ENCODE measurements at places on chromosomes 16 and 17.

- no peaks in the 10 kb centered on the region for H3K27me3 ChIP-seq
- no peak overlapping the region for H3K4me3 ChIP-seq
- DNase-seq = no peak
Measured at GRCh38 chr17:29733166-29733565, 110.5 kb upstream of the CORO6 start.

- no peak overlapping the region for H3K4me3 ChIP-seq
- H3K4me1 ChIP-seq = no peaks in the 10 kb centered on the region
Measured at GRCh38 chr17:81794509-81794908, 9.4 kb upstream of the GCGR start.

- no peak overlapping the region for H3K4me3 ChIP-seq
- DNase-seq = peak; percentile 61
- H3K27me3 ChIP-seq = peaks cover 24% of the 10 kb centered on the region
Measured at GRCh38 chr17:61463316-61464129, 11.3 kb downstream of the TBX4 start.

DNA sequence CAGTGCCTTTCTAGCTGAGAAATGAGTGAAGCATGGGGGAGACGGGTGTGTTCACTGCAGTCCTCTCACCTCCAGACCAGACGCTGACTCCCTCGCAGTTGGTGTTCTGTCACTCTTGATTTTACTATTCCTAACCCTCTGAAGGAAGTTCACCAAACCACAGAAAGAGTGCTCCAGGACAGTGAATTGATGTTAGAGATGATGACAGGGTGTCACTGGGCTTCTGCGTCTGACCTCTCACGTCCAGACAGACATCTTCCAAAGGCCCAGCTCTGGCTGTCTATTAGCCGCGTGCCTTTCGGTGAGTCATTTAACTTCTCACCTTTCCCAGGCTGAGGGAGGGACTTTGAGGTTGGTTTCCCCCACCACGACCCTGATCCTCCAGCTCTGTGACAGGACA lies 8.2 kb downstream of the CRAMP1 start:
- no peak overlapping the region for H3K27ac ChIP-seq
- H3K27me3 ChIP-seq = no peaks in the 10 kb centered on the region
- H3K36me3 ChIP-seq = peaks cover 55% of the 10 kb centered on the region

DNA sequence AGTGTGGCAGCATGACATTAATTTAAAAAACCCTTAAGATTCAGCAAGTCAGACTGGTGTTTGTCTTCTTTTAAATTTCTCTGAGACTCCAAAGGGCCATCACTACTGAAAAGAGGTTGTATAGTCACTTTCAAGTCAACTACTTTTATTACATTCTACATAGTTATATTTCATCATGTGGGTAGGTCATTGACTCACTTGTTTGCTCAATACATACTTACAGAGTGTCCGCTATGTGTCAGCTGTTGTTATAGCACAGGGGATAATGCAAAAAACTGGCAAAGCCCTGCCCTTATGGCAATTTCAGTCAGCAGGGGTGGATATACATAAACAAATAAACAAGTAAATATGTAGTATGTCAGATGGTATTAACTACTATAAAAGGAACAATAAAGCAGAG lies 2.5 kb upstream of the MYH4 start:
- H3K36me3 ChIP-seq = no peaks in the 10 kb centered on the region
- no peak overlapping the region for H3K27ac ChIP-seq
- no peak for DNase-seq
- no peaks in the 10 kb centered on the region for H3K4me1 ChIP-seq
- H3K4me3 ChIP-seq = no peak overlapping the region
- no peaks in the 10 kb centered on the region for H3K27me3 ChIP-seq

DNA sequence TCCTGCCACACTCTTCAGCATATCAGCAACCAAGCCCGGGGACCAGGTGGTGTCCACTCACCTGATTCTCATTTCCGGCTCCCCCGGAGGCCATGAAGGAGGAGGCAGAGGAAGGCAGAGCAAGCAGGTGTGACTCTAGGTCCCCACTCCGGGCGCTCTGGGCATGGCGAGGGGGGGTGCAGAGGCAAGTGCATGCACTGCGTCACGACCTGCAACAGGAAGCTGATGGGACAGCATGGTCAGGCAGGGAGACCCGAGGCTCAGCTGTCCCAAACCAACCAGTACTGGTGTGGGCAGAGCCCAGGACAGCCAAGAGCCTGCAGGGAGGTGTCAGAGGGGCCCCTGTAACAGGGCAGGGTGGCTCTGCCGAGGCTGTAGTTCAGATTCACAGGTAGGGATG lies 2.1 kb upstream of the ENGASE start:
- DNase-seq = peak; percentile 65
- peaks cover 4% of the 10 kb centered on the region for H3K27me3 ChIP-seq
- no peak overlapping the region for H3K4me3 ChIP-seq
- peaks cover 6% of the 10 kb centered on the region for H3K4me1 ChIP-seq
- H3K36me3 ChIP-seq = no peaks in the 10 kb centered on the region

- DNase-seq = no peak
- H3K4me1 ChIP-seq = no peaks in the 10 kb centered on the region
- H3K36me3 ChIP-seq = no peaks in the 10 kb centered on the region
- no peak overlapping the region for H3K4me3 ChIP-seq
- H3K27me3 ChIP-seq = no peaks in the 10 kb centered on the region
- no peak overlapping the region for H3K27ac ChIP-seq
Measured at GRCh38 chr16:48956620-48957019, 325.0 kb downstream of the CBLN1 start.

DNA sequence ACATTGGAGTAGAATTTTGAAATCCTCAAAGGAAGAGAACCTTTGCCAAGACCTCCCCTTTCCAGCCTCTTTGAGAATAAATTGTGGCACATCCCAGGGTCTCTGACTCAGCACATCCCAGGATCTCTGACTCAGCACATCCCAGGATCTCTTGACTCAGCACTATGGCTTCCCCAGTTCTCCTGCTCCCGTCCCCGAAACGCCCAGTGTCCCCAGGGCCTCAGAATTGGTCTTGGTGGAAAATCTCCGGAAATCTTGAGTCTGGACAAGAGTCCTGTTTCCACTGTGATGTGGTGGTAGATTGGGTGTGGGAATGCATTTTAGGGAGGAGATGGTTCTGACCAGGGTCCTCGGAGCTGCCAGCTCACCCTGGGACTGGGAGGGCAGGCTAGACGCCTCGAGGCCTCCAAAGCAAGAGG lies 19.2 kb downstream of the PLXDC1 start:
- H3K4me3 ChIP-seq = peak overlapping the region; percentile 43
- peaks cover 18% of the 10 kb centered on the region for H3K4me1 ChIP-seq
- H3K27ac ChIP-seq = peak overlapping the region; percentile 53
- H3K36me3 ChIP-seq = no peaks in the 10 kb centered on the region
- H3K27me3 ChIP-seq = no peaks in the 10 kb centered on the region
- DNase-seq = peak; percentile 96

DNA sequence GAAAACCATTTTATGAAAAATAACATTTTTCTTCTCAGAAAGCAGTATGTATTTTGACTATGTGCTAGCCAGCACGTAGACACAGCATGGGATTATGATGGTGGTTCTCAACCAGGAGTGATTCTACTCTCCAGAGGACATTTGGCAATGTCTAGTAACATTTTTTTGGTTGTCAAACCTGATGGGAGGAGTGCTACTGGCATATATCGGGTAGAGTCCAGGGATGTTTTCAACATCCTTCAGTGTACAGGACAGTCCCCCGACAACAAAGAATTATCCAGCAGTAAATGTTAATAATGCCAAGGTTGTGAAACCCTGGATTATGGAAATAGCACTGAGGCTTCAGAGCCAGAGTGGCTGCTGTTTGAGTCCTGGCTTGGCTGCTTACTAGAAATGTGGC lies 27.7 kb downstream of the AP2B1 start:
- peaks cover 21% of the 10 kb centered on the region for H3K36me3 ChIP-seq
- no peak for DNase-seq
- no peaks in the 10 kb centered on the region for H3K27me3 ChIP-seq
- no peak overlapping the region for H3K27ac ChIP-seq
- H3K4me1 ChIP-seq = no peaks in the 10 kb centered on the region

DNA sequence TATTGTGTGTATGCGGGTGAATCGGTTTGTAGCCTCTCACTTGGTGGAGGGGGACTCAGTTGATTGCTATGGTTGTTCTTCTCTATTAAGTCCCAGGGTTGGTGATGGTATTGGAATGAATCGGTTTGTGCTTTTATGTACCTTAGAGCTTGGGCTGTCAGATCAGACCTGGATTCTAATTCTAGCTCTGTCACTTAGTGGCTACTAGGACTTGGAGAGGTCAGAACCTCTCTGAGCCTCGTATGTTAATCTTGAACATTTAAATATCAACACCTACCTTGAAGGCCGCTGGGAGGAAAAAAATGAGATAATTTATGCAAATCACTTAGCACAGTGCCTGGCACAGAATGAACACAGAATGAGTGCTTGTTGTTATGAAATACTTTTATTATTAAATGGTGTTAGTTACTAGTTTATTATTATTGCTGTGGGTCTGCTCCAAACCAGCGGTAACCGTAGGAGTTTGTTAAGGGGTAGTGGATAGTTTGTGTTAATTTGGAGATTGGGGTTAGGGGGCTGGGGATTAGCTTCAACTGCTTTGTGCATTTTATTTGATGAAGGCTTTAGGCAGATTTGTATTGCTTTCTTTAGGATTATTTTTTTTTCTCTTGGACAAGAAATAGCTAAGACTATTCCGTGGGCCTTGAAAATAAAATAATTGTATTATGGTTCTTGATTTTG lies 3.5 kb downstream of the KDM6B start:
- peaks cover 9% of the 10 kb centered on the region for H3K36me3 ChIP-seq
- DNase-seq = peak; percentile 71
- H3K4me1 ChIP-seq = peaks cover 47% of the 10 kb centered on the region

DNA sequence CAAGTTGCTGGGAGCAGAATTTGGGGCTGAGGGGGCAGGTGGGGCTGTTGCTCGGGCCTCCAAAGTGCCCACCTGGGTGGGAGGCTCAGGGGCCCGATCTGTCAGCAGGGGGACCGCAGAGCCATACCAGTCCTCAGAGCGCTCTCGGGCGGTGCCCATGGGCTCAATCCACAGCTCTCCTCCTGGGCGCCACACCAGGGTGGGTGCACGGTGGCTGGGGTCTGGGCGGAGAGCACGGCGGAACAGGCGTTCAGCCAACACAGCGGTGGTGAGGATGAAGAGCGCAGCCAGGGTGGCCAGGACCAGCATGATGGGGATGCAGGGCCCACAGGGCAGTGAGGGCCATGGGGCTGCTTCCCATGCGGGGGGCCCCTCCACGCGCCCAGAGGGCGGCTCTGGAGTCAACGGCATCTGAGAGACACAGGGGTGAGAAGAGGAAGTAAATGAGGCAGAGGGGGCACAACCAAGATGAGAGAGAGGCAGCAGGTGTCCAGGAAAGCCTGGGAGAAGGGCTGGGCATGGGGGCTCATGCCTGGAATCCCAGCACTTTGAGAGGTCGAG lies 1.2 kb downstream of the C16orf54 start:
- H3K27ac ChIP-seq = no peak overlapping the region
- H3K36me3 ChIP-seq = no peaks in the 10 kb centered on the region
- DNase-seq = no peak
- H3K4me1 ChIP-seq = no peaks in the 10 kb centered on the region

GRCh38 chr16:9270941-9271340 lies 179.5 kb downstream of the HAPSTR1 start:
- no peak overlapping the region for H3K27ac ChIP-seq
- H3K4me3 ChIP-seq = no peak overlapping the region
- no peaks in the 10 kb centered on the region for H3K4me1 ChIP-seq
- H3K27me3 ChIP-seq = no peaks in the 10 kb centered on the region
- no peak for DNase-seq

GRCh38 chr17:35056013-35056412 lies 7.5 kb downstream of the RFFL start:
- H3K4me1 ChIP-seq = peaks cover 20% of the 10 kb centered on the region
- H3K36me3 ChIP-seq = no peaks in the 10 kb centered on the region
- DNase-seq = no peak
- no peak overlapping the region for H3K4me3 ChIP-seq

DNA sequence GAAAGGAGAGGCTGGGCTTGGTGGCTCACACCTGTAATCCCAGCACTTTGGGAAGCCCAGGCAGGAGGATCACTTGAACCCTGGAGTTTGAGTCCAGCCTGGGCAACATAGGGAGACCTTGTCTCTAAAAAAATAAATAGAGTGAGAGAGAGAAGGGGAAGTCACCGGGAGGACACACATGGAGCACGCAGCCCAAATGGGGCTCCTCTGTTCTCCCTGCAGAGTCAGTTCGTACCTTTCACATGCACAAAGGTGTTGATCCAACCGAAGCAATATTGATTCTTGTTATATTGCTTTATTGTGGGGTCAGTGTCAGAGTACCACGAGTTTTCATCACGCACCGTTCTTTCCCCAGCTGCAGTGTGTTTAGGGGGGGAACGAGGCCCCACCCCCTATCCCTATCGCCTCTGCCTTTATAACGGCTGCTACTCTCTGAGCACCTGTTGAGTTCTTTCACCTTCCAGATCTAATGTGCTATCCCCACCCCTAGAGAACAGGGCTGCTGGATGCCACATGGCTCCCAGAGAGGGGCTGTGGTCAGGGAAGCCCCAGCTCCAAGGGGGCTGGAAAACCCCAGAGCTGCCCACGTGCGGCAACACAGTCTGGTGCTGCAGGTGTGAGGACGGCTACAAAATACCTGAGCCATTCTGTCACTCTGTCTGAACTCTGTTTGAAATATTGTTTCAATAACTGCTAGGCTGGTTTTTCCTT lies 1.0 kb upstream of the TMEM235 start:
- H3K4me1 ChIP-seq = no peaks in the 10 kb centered on the region
- peak; percentile 51 for DNase-seq
- no peak overlapping the region for H3K4me3 ChIP-seq
- peaks cover 28% of the 10 kb centered on the region for H3K27me3 ChIP-seq

GRCh38 chr17:17305281-17305801 lies 2.2 kb downstream of the NT5M start:
- DNase-seq = peak; percentile 87
- no peak overlapping the region for H3K27ac ChIP-seq
- peaks cover 7% of the 10 kb centered on the region for H3K4me1 ChIP-seq
- no peak overlapping the region for H3K4me3 ChIP-seq
- no peaks in the 10 kb centered on the region for H3K27me3 ChIP-seq

- H3K36me3 ChIP-seq = no peaks in the 10 kb centered on the region
- no peak overlapping the region for H3K4me3 ChIP-seq
- no peak for DNase-seq
Measured at GRCh38 chr16:86406056-86406455, 104.3 kb upstream of the FOXF1 start.

- H3K27ac ChIP-seq = no peak overlapping the region
- no peak overlapping the region for H3K4me3 ChIP-seq
- peak; percentile 70 for DNase-seq
- no peaks in the 10 kb centered on the region for H3K36me3 ChIP-seq
Measured at GRCh38 chr16:73949574-73950320, 346.9 kb upstream of the PSMD7 start.

GRCh38 chr17:62966426-62967204 lies 580 bp downstream of the TANC2 start:
- H3K4me3 ChIP-seq = peak overlapping the region; percentile 92
- H3K36me3 ChIP-seq = no peaks in the 10 kb centered on the region
- peak overlapping the region; percentile 79 for H3K27ac ChIP-seq
- DNase-seq = peak; percentile 88
- H3K4me1 ChIP-seq = peaks cover 36% of the 10 kb centered on the region
- H3K27me3 ChIP-seq = no peaks in the 10 kb centered on the region
